ENCODE measurements at places on chromosomes 6 and 20.

GRCh38 chr6:13248584-13248985 lies 79.8 kb downstream of the TBC1D7 start:
- no peak for DNase-seq

DNA sequence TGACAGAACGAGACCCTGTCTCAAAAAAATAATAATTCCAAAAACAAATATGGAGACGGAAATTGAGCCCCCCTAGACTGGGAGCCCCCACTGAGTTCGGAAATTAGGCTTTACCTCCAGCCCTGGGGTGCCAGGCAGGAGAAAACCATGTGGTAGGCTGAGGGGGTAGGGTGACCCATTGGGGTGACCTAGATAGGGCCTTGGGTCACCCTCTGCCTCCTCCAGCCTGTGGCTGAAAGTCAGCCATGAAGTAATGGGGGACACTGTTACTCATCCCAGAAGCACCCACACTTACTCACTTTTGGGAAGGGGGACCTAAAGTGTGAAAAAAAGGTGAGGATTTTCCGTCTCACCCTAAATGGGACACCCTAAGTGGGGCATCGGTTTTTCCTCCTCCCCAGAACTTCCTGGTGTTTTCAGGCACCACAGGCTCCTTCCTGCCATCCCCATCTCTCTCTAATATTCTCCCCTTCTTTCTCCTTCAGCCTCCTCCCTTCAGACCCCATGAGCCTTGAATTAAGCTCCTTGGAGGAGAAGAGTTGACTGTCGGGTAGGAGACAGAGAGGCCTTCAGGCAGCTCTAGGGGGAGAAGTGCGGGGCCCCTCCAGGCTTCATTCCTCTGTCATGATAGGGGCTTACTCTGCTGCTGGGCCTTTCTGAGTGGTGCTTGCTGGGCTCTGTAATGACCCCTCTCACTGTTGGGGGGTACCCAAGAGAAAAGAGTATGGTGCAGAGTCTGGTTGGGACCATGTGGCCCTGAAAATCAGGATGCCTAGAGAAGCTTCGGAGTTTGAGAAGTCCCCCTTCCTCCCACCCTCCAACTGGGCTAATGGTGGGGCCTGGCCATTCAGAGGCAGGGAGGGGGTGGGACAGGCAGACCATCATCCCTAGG lies 2.4 kb downstream of the LTB start:
- no peak for DNase-seq

DNA sequence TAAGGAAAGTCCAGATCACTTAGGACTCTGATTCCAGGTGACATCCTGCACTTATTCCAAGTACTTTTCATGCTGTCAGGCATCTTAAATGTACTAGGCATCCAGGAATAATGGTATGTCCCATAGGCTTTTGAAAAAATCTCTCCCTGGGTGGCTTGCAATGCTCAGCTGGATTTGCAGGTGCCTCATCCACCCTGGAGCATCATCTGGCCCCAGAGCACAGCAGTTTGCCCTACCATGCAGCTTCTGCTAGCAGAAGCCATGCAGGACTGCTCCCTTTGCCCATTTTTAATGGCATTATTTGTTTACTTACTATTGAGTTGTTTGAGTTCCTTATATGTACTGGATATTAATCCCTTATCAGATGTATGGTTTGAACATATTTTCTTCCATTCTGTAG lies 45.2 kb downstream of the DZANK1 start:
- no peak for DNase-seq

GRCh38 chr6:28303570-28303969 lies 22.2 kb downstream of the PGBD1 start:
- DNase-seq: no peak

DNA sequence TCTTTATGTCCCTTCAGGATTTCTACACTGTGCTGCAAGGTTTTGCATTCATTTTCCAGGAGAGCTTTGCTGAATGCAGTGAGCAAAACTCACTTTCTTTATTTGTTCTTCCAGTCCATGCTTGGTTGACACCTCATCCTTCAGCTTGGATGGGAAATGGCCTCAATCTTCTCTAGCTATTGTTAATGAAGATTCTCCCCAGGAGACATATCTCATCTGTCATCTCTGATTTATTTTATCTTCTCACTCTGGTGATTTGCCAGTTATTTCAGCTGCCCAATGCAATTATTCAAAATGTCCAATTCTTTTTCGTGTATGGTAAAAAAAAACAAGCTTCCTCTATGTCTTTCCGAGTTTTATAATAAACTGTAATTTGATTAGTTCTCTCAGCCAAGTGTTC lies 77.9 kb upstream of the PAK5 start:
- DNase-seq: no peak

DNA sequence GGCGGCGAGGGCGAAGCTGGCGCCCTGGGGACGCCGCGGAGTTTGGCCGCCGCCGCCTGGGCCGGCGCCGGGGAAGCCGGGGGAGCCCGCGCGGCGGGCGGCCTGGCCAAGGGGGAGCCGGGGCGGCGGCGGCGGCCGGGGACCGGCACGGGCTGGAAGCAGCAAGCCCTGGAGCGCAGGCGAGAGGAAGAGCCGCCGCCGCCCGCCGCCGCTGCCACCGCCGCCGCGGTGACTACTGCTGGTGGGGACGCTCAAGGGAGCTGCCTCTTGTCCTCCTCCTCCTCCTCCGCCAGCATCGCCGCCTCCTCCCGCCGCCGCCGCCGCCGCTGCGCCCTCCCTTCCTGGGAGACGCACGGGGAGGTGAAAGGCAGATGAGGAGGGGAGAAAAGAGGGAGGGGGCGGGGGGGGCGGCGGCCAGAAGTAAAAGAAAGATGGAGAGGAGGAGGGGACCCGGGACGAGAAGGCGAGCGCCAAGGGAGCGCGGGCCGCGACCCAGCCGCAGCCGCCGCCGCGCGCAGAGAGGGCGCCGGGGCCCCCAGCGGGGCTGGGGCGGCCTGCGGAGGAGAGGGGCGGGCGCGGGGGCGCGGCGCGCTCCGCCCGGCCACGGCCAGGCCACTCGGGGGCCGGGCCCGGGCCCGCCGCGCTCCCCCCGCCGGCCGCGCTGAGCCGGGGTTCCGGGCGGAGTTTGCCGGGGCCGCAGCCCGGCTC lies 846 bp downstream of the PDE10A start:
- no peak for DNase-seq

- DNase-seq: no peak
These were observed 87.4 kb upstream of the BHLHE23 start for GRCh38 chr20:63093966-63094766.

GRCh38 chr6:151497905-151498304 lies 4.1 kb downstream of the CCDC170 start:
- DNase-seq: no peak

GRCh38 chr6:160750276-160750689 lies 48.2 kb downstream of the PLG start:
- DNase-seq: no peak

DNA sequence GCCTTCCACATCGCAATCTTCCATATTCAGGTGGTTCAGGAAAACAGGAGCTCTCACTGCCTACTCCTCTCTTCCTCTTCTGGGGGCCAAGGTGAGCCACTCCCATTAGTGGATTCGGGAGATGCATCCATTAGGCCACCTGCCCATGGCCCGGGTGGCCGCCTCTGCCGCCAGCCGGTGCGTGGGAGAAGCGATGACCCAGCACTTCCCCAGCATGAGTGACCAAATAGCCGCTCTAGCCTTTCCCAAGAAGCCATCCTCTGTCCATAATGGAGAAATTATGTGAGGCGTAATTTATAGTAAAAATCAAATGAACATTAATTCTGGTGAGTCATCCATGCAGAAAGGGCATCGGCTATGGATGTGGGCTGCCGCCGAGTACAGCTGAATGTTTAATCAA lies 39.4 kb downstream of the GNAS-AS1 start:
- no peak for DNase-seq

DNA sequence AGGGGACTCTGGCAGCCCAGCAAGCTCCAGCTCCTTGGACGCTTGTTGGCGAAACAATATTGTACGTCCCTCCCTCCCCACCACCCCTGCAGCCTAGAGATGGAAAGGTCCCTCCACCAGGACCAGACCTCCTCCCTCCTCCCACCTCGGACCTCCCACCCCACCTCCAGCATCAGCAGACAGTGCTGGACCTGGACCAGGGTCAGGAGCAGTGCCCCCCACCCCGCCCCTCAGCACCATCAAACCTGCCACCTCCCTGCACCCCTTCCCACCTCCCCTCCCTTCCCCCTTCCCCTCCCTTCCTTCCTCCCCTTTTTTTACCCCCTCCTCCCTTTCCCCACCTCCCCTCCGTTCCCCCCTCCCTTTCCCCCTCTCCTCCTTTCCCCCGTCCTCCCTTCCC lies 98.4 kb downstream of the TAF4 start:
- no peak for DNase-seq

- DNase-seq: no peak
These were observed 395.5 kb upstream of the RUNX2 start for GRCh38 chr6:44932651-44933091.

Measured in NCI-H1417 treated with DMSO at 0.1 percent for 48 hours (cell line).